ENCODE measurements at places on chromosomes 6 and 20.

GRCh38 chr20:59994697-59995122, 36.5 kb downstream of the CDH26 start:
- H3K4me3 ChIP-seq = no peak overlapping the region
- H3K27me3 ChIP-seq = no peaks in the 10 kb centered on the region
- H3K27ac ChIP-seq = no peak overlapping the region
- H3K4me1 ChIP-seq = no peaks in the 10 kb centered on the region
- no peak for ATAC-seq

DNA sequence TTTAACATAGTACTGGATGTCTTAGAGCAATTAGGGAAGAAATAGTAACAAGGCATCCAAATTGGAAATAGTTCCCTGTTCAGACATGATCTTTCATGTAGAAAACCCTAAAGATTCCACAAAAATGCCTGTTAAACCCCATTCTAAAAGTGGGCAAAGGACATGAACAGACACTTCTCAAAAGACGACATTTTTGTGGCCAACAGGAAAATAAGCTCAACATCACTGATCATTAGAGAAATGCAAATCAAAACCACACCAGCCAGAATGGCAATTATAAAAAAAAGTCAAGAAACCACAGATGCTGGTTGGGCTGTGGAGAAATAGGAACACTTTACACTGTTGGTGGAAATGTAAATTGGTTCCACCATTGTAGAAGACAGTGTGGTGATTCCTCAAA, 109.9 kb upstream of the MOCS1 start:
- H3K4me3 ChIP-seq = no peak overlapping the region
- H3K36me3 ChIP-seq = no peaks in the 10 kb centered on the region
- no peak for ATAC-seq
- H3K27me3 ChIP-seq = no peaks in the 10 kb centered on the region
- H3K27ac ChIP-seq = no peak overlapping the region

DNA sequence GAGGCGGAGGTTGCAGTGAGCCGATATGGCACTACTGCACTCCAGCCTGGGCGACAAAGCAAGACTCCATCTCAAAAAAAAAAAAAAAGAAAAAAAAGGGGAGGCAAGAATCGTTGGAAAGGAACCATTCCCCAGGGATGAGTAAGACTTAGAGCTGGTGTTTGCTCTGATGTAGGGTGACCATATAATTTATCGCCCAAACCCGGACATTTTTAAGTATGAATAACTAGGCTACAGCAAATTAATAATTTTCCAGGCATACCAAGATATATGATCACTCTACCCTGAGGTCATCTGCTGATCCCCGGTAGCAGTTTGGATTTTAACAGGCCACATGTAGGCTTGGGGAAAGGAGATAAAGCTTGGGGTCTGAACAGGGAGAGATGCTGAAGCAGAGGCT, 260.9 kb downstream of the BTBD9 start:
- ATAC-seq = no peak
- H3K27ac ChIP-seq = no peak overlapping the region
- H3K27me3 ChIP-seq = no peaks in the 10 kb centered on the region
- peaks cover 14% of the 10 kb centered on the region for H3K4me1 ChIP-seq
- no peaks in the 10 kb centered on the region for H3K36me3 ChIP-seq

DNA sequence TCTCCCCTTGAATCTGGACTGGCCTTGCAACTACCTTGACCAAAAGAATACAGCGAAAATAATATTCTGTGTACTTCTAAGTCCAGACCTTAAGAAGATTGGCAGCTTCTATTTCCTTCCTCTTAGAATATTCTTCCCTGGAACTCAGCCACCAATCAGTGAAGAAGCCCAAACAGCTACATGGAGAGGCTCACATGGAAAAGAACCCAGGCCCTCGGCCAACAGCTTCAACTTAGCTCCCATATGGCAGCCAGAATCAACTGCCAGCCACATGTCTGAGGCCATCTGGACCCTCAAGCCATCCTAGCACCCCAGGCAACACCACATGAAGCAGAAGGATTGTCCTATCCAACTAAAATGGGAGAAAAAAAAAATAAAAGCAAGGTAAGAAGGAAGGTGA, 178.8 kb downstream of the IBTK start:
- no peak overlapping the region for H3K4me3 ChIP-seq
- H3K27ac ChIP-seq = no peak overlapping the region
- H3K36me3 ChIP-seq = no peaks in the 10 kb centered on the region
- ATAC-seq = no peak

DNA sequence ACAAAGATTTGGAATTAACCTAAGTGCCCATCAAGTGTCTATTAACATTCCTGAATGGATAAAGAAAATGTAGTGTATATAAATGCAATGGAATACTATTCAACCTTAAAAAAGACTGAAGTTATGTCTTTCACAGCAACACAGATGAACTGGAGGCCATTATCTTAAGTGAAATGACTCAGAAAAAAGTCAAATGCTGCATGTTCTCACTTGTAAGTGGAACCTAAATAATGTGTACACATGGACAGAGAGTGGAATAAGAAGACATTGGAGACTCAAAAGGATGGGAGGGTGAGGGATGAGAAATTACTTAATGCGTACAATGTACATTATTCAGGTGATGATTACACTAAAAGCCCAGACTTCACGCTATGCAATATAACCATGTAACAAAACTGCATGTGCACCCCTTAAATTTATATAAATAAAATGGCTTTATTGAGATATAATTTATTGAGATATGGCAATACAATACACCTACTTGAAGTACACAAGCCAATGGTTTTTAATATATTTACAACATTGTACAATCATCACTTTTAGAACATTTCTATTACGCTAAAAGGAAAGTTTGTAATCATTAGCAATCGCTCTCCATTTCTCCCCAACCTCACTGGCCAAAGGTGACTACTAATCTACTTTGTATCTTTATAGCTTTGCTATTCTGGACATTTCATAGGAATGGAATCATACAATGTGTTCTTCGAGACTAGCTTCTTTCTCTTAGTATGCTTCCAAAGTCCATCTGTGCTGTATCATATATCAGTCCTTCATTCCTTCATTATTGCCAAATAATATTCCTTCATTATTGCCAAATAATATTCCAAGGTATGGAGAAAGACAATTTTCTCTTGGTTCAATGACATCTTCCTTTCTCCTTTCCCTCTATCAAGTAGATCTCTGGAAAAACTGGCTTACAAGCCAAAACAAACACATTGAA, 5.8 kb downstream of the STX7 start:
- H3K4me1 ChIP-seq = peaks cover 72% of the 10 kb centered on the region
- H3K36me3 ChIP-seq = peaks cover 68% of the 10 kb centered on the region
- peak overlapping the region; percentile 45 for H3K4me3 ChIP-seq
- no peak for ATAC-seq

- ATAC-seq = peak; percentile 94
- peaks cover 42% of the 10 kb centered on the region for H3K36me3 ChIP-seq
- H3K27ac ChIP-seq = peak overlapping the region; percentile 74
- H3K4me3 ChIP-seq = peak overlapping the region; percentile 82
- H3K4me1 ChIP-seq = peaks cover 17% of the 10 kb centered on the region
- H3K27me3 ChIP-seq = no peaks in the 10 kb centered on the region
These were observed 19.9 kb downstream of the ZKSCAN8 start for GRCh38 chr6:28161410-28162079.

DNA sequence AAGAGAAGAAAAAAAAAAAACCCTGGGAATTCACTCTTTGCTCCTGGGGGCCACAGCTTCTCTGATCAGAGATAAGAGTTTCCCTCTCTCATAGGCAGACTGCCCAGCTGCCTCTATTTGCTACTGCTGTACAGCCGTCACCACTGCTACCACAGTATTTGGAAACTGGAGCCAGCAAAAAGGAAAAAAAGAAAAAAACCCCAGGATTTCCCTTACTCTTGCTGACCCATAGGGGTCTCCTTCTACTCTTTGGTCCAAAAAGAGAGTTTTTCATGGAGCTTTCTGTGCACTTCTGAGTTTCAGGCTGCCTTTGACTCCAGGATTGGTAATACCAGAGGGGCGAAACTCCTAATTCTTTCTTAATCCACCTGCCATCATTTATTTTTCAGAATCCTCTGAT, 89.7 kb downstream of the MDGA1 start:
- no peaks in the 10 kb centered on the region for H3K36me3 ChIP-seq
- H3K4me1 ChIP-seq = no peaks in the 10 kb centered on the region
- no peak for ATAC-seq
- H3K27me3 ChIP-seq = peaks cover 16% of the 10 kb centered on the region
- H3K27ac ChIP-seq = no peak overlapping the region

Measured in stimulated activated memory B cell treated with anti-CD40 and anti-IgM and Interleukin-4, amounts not matched to agents 10 μg/mL and 1 μg/mL and 100 μg/mL, for 72 hours (primary cell).